ENCODE measurements at places on chromosomes 3 and 15. TPM values are rescaled to one million over a fixed set of nuclear protein-coding genes. Genes with fewer than 3 reads are reported as not detected.

The GOLGA6A gene
- 0.57 TPM for polyA plus RNA-seq

The YEATS2 gene
- 32.0 TPM for polyA plus RNA-seq

The NR2C2 gene
- 34.4 TPM for polyA plus RNA-seq

The SNRPN gene
- 224 TPM for polyA plus RNA-seq

The ITPR1 gene
- polyA plus RNA-seq, result 48.5 TPM

The CEMIP gene
- polyA plus RNA-seq, result 2.0 TPM

The TMEM212 gene
- polyA plus RNA-seq, result 0.35 TPM

Measured in left renal cortex interstitium (tissue), 4 donors.